ENCODE measurements at places on chromosomes 4 and X.
A peak's percentile ranks its signal among the peaks of the same experiment; 100 is the strongest.

DNA sequence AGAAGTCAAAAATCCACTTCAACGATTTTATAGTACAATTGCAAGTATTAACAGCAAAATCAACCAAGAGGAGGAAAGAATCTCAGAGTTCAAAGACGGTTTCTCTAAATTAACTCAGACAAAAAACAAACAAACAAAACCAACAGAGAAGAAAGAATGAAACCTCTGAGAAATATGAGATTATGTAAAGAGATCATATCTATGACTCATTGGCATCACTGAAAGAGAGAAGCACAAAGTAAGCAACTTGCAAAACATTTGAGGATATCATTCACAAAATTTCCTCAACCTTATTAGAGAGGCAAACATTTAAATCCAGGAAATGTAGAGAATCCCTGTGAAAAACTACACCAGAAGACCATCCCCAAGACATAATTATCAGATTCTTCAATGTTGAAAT is 370.4 kb downstream of the INPP4B start:
- DNase-seq: no peak

- DNase-seq: no peak
Observed at GRCh38 chr4:48184882-48185281, 50.8 kb upstream of the TXK start.

DNA sequence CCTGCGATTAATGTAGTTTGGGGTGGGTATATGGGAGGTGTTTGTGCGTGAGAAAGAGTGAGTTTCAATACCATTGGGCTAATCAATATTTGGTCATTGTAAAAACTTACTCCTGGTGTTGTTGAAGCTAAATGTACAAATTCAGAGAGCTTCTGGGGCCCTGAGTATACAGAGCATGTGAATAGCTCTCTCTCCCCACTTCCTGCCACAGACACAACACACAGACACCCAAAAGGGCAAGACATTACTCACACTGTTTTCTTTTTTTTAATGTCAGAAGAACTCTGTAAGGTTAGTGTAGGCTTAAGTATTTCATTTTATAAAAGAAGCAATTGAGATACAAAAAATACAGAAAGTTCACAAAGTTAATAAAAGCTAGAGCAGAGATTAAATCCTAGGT is 151.3 kb upstream of the KCNIP4 start:
- DNase-seq: no peak

- DNase-seq: peak; percentile 15
Observed at GRCh38 chrX:128781506-128781905, 729.3 kb upstream of the ACTRT1 start.

All from CD4-positive, alpha-beta T cell treated with Interleukin-6 at 100 ng/mL for 8 hours (primary cell).